ENCODE measurements at places on chromosomes 4 and X.

DNA sequence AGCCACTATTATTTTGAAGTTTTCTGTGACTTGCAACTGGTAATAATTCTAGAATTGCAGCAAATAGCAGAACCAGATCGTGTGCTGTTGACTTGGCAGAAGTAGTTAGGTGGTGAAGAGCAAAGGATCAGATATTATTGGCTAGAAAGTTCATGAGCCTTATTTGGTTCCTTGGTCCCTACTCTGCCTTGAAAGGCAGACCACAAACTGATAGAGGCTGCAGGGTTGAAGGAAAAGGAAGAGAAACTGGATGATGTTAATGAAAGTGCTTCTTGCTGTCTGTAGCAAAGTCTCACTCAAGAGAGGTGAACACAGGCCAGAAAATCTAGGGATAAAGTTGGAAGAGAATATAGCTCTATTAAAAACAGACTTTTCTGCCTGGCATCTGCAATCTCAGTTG, 41.2 kb upstream of the RNF150 start:
- DNase-seq: no peak

DNA sequence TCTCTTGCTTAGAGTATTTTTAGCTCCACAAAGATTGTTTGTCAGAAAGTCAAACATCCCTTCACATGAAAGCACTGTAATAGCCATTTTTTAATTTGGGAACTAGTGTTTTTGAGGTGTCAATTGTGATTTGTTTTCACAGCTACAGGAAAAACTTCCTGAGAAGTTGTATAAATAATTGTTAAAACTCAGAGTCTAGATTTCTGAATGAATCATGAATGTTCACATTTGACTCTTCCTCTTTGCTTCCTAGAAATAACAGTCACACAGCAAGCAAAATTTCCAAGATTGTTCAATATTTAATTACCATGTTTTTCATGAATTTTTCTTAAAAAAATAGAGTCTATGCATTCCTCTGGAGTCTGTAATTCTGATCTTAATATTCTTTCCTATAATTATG, 156.9 kb upstream of the SLC7A11 start:
- no peak for DNase-seq

- no peak for DNase-seq
Observed at GRCh38 chr4:27861381-27861787, 1000.7 kb downstream of the STIM2 start.

- DNase-seq: no peak
Observed at GRCh38 chrX:125319646-125320521, at the start of gene TEX13C. Gene TEX13C, plus strand, starts transcription at chrX:125319871. Its CDS starts 249 bp downstream, at chrX:125320120.

DNA sequence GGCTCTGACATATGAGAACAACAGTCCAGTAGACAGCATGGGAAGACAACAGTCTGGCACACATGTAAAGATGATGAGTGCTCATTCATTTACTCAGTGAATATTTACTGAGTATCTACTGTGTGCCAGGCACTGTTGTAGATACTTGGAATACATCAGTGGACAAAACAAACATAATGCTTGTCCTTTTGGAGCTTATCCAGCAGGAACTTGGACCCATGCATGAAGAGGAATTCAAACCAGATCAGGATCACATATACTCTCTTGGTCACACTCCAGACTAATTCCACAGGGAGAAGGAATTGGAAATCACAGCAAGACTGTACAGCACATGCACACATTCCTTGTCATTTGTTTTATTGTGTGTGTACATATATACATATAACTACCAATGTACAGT, 217.6 kb upstream of the TTC29 start:
- no peak for DNase-seq

DNA sequence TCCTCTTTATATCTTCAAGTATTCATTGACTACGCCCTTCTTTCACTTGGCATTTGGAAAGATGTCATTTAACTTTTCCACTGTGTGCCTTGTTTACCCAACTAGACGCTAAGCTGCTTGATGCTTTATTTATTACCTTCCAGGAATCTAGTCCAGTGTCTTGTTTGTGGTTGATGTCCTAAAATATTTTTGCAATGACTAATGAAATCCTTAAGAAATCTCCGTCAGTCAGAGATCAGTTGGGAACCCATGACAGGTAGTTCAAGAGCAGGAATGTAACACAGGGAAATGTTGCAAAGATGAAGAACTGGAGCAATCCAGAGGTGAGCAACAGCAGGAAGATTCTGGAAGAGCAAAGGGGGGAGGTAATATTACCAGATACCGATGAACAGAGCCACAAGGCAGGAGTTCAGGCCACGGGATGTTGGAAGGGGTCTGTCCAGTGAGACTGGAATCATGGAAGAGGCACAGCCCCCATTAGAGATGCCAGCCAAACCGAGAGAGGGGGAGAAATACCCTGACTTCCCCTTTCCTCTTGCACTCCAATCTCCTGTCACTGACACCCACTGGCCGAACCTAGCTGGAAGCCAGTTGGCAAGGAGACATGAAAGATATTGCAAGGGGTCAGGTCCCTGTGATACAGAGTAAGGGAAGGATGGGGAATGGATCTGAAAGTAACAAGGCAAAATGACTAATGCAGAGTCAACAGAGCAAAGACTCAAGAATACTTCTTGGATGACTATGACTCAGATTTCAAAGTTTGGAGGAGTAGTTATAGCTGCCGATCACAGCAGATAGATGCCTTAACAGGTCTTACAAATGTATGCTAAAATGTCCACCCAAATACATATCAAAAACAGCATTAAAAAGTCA, 62.7 kb upstream of the PHKA2 start:
- DNase-seq: no peak

DNA sequence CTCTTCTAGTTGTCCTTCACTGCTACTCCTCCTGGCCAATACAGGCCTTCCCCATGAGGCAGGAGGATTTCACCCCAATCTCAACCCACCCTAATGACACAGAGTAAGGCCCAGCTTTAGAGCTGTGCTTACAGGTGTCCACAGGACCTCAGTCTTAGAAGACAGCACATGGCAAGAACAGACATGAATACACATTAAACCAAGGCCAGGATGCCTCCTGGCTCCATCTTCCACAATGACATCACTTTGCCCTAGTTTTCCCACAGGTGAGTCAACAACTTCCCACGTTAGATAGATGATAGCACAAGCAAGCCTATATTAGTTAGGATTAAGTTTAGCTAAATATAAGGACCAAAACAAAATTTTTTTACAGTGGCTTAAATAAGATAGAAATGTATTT, 63.8 kb upstream of the NOCT start:
- DNase-seq: no peak

All from DMS79 (cell line).